NCI-H2107 (cell line): ENCODE measurements at places on chromosomes 5 and 9.

DNA sequence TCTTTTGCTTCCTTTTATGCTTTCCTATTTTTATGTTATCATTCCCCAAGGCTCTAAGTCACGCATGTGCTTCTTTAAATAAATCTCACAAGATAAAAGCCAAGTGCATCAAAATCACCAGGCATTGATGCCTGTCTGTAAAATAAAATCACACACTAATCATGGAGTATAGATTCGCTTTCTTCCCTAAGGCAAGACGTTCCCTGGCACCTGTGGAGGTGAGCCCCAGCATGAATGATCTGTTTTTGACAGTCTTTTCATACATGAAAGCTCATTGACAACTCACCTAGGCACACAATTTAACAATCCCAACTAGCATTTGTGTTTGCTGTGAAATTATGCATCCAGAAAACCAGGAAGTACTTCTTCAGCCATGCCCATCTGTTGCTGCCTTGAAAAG, 146.9 kb upstream of the DMAC1 start:
- DNase-seq = no peak

- DNase-seq = no peak
Measured at GRCh38 chr9:127467621-127468020, 16.3 kb downstream of the LRSAM1 start.

GRCh38 chr9:82539856-82540579, 522.9 kb downstream of the RASEF start:
- no peak for DNase-seq

GRCh38 chr5:154470947-154471870, 6.8 kb downstream of the HAND1 start:
- DNase-seq = no peak

DNA sequence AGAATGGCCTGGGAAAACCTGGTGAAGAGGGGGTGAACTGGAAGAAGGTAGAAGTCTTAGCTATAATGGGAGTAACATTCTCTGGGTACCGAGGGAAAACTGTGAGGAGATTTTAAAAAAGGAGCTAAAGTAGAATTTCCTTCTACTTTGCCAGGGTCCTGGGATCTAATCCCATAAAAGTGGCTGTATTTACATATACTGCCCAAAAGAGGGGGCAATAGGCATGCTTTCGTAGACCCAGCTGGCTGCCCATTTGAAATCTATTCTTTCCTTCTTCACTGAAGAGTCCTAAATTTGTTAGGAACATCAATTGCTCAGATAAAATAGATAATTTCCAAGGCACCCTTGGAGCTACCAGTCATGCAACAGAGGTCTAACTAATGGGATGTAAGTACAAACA, 159.2 kb downstream of the CDC42SE2 start:
- no peak for DNase-seq

- no peak for DNase-seq
Measured at GRCh38 chr9:70003901-70004714, 39.5 kb upstream of the MAMDC2 start.

DNA sequence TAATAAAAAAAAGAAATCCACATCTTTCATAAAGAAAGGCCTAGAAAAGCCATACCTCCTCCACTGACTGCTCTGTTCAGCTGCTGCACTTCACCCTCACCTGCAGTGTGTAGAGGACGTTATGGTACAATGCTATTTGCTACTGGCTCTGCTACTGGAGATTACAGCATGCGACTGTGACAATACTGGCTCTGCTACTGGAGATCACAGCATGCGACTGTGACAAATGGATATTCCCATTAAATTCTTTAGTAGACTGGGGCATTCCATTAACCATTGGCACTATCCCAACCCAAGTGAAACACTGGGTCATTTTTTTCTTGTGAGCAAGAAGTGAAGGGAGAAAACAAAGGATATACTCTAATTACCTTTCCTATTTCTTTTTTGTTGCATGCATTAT, 1063.5 kb upstream of the DMAC1 start:
- peak; percentile 32 for DNase-seq

DNA sequence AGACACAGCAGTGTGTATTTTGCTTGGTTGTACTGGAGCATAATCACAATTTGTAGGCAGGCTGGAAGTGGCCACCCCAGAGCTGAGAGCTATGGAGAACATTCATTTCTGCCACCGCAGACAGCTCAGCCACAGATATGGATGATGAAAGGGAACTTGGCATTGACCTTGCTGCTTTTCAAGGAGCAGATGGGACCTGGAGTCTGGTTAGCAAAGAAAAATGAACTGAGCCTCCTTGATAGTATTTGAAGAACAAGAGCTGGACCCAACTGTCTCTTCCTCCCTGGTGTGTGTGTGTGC, 395.2 kb upstream of the ZNF462 start:
- no peak for DNase-seq

DNA sequence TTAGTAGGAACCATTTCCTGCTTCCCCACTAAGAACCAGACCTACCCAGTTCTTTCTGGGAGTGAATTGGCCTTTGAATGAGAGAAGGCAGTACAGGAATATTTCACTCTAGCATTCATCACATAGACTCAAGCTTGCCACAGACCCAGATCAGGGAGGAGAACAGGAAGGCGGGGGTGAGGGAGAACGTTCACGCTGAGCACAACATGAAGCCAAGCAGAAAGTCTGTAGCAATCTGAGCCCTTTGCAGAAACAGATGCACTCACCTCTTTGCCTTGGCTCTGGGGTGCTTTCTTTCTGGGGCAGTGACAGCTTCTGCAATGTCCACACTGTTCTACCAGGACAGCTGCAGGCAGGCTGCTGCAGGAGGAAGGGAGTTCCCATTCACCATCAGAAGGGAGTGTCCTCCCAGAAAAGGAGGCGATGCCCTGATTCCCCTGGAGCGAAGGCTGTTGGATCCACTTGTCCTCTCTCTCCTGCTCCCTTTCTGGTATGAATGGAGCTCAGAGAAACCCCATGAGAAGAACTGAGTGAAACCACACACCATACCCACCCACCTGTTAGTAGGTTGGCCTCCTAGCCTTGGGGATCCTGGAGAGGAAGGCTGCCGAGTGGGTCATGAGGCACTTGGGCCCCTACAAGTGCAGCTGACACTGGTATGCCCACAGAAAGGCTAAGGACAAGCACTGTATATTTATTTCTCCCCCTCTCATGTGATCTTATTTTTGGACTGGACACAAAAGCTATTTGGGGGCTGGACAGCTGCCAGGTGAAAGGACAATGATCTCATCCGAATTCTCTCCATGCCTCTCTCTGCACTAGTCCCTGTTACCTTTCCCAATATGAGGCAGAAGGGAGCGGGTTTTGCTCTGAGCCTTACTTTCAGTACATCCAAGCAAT, 11.7 kb upstream of the FGF1 start:
- no peak for DNase-seq

DNA sequence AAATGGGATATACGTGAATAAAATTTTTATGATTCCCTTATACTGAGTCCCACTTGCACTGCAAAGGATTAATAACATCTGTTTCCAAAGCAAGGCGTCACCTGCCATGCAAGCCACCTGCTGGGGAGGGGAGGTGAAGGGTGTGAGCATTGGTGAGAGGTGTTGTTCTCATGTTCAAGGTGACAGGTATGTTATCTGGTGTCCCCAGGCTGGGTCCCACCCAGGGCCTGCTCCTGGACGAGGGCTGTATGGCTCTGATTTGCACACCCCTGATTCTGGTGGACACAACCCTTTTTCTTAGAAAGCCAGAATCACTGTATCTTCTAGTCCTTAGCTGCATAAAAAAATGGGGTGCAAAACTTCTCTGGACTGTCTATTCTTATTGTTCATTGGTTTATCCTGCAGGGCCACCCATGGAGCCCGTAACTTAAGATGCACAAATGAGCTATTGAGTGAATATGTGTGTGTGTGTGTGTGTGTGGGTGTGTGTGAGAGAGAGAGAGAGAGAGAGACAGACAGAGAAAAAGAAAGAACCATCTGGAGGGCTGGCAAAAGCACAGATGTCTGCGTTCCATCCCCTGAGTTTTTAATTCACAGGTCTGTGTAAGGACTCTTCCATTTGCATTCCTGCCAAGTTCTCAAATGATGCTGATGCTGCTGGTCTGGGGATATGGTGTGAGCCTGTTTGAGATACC, 53.7 kb downstream of the SYK start:
- no peak for DNase-seq

- DNase-seq = peak; percentile 9
Measured at GRCh38 chr9:84315278-84315877, 25.2 kb downstream of the SLC28A3 start.

DNA sequence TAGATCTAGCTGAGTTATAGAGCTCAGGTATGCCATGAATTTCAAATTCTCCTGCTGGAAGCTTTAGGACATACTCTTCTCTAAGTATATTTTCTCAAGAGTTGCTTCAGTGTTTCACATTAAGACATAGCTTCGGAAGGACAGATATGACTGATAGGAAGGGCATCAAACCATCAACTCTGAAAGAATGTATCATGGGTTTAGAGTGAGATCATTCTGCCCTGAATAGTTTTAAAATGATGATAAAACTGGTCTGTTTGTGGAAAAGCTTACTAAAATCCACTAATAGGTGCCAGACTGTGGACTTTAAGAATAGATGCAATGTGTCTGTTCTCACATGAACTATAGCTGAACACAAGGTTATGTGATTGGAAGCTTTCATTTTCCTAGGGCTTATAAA, 8.4 kb downstream of the SPEF2 start:
- no peak for DNase-seq

DNA sequence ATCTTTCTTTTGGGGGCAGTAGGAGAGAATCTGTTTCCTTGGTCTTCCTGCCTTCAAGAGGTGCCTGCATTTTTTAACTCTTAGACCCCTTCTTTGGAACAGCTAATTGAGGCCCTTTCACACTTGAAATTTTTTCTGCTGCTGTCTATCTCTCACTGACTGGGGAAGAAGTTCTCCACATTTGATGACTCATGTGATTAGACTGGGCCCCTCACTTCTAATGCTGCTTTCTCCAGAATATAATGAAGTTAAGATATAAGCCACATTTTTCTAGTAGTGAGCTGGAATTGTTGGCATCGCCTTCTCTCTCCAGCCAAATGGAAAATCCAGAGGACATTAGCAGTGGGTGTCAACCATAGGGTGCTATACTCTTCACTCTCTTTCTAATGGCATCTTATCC, 12.4 kb downstream of the ZNF474 start:
- no peak for DNase-seq

GRCh38 chr9:126513159-126514036, 100.3 kb upstream of the LMX1B start:
- no peak for DNase-seq

- no peak for DNase-seq
Measured at GRCh38 chr5:586751-587285, 25.3 kb upstream of the CEP72 start.

- no peak for DNase-seq
Measured at GRCh38 chr5:175573493-175574269, 84.2 kb upstream of the HRH2 start.

GRCh38 chr9:1709347-1709746, 305.8 kb upstream of the SMARCA2 start:
- DNase-seq = no peak

DNA sequence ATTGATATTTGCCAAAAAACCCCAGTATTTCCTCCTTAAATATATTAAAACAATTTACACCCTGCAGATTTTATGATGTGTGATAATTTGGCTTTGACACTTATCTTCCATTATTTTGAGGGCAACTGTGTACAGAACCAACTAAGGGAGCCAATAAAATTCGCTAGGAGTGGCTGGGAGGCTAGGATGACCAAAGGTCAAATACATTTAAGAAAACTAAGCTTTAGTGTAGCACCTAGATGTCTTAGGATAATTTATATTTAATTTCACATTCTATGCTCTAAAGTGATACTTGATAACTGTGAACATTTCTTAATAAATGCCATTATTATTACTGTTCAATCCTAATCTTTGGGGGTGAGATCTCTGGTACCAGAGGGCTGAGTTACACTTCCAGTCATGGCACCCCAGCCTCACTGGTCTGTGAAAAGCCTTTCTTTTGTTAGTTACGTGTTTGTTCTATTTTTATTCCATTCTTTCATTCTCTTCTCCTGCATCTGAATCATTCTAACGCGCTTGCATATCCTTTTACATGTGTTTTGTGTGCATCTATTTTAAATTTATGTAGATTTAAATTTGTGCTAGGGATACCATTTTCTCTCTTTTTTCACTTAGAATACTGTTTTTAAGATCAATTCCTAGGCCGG, 19.1 kb downstream of the MSANTD3 start:
- DNase-seq = no peak

- no peak for DNase-seq
Measured at GRCh38 chr5:102858808-102859207, 103.7 kb downstream of the PAM start.

DNA sequence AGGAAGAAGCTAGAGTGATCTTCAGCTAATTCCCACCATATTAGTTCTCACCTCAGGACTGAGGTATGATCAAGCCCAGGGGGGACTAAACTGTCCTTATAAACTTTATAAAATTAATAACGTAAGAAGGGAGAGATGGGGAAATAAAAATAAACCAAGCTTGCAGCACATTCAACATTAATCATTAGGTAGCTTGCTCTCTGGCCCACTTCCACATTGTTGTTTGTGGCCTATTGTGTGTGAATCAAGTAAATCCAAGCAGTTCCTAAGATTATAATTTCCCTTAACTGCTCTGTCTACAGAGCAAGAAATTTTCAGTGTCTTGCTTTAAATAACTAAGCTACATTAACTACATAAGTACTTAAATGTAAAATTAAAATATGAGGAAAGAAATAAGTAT, 131.3 kb upstream of the ABCA1 start:
- DNase-seq = no peak

DNA sequence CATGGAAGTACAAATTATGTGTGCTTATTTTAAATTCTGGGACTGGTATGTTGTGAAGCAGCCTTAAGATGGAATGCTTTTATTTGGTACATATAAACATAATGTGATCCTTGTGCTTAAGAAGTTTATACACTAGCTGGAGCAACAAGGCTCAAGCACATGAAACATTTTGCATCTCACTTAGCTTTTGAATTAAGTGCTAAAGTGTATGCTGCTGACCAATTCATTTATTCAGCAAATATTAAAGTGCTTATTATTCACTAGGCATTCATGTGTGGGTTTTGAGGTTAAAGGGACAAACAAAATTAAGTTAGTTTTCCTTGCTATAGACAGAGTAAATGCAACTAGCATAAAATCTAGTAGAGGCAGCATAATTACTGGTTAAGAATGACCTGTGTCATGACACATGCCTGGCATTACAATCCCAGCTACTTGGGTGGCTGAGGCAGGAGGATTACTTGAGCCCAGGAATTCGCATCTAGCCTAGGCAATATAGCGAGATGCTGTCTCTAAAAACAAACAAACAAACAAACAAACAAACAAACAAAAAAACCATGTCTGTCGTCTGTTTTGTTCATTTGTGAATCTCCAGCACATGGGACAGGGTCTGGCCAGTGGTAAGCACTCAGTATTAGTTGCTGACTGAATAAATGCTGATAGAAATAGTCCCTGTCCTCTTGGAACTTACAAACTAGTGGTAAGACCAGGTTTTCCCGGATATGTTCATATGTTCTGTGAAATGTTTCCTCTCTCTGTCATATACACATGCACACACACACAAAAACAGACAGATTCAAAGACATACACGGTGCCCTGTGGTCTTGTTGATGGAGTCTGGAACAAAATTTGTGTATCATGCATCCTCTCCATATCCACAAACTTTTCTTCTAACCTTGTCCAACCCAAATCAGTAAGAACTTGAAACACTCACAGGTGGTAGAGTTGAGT, 41.9 kb upstream of the TNFAIP8 start:
- no peak for DNase-seq

GRCh38 chr5:96742538-96742937, 65.2 kb downstream of the ERAP1 start:
- DNase-seq = no peak
